ENCODE measurements at places on chromosomes 3 and 15. TPM values are rescaled to one million over a fixed set of nuclear protein-coding genes. Genes with fewer than 3 reads are reported as not detected.

CYP1A2 gene
- not detected for total RNA-seq

- no peak for DNase-seq
Measured at GRCh38 chr15:71634820-71635560, 175.4 kb upstream of the NR2E3 start.

DNA sequence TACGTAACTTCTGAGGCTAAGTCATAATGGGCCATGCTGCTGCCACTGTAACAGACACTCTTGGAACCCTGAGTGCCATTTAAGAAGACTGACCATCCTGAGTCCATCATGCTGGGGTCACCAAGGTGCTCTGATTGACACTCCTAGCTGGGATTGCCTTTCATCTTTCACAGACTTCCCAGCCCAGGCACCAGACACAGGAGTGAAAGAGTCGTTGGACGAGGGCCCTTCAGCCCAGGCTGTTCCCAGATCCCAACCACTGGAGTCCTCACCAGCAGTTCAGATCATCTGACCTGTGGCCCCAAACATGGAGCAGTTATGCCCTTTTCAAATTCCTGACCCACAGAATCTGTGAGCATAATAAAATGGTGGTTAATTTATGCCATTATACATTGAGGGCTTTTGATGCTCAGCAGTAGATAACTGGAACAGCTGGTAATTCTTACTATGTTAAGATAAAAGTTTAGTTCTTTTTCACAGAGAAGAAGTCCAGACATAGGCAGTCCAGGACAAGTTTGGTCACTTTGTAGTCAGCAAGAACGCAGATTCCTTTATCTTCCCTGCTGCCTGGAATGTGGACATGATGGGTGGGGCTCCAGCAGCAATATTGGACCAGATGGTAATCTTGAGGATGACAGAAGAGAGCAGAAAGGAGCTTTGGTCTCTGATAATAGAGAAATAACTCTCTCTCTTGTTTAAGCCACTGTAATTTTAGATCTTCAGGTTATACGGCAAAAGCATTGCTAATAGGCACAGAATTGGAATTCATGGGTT is 7.3 kb upstream of the EHD4 start:
- DNase-seq, result no peak

ZNF197 gene
- 14.9 TPM for total RNA-seq

ATP13A5 gene
- not detected for total RNA-seq

GUCA1C gene
- not detected for total RNA-seq

GRCh38 chr15:51585986-51586385 is 36.6 kb downstream of the DMXL2 start:
- no peak for DNase-seq

- no peak for DNase-seq
Measured at GRCh38 chr3:197611255-197611654, 55.5 kb upstream of the BDH1 start.

- DNase-seq, result peak; percentile 67
Measured at GRCh38 chr3:98577178-98577895, 16.1 kb downstream of the CPOX start.

DNA sequence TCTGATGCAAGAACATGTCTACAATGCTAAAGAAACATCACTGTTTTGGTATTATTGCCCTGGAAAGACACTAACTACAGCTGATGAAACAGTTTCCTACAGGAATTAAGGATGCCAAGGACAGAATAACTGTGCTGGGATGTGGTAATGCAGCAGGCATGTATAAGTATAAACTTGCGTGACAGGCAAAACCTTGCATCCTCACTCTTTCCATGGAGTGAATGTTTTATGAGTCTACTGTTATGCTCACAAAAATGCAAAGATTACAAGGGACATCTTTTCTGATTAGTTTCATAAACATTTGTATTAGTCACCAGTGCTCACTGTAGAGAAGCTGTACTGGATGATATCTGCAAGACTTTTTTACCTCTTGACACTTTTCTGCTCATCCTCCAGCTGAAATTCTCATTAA is 143.6 kb downstream of the NAALADL2 start:
- peak; percentile 99 for DNase-seq

OR5H6 gene
- total RNA-seq, result not detected

COL6A5 gene
- total RNA-seq, result not detected

DNA sequence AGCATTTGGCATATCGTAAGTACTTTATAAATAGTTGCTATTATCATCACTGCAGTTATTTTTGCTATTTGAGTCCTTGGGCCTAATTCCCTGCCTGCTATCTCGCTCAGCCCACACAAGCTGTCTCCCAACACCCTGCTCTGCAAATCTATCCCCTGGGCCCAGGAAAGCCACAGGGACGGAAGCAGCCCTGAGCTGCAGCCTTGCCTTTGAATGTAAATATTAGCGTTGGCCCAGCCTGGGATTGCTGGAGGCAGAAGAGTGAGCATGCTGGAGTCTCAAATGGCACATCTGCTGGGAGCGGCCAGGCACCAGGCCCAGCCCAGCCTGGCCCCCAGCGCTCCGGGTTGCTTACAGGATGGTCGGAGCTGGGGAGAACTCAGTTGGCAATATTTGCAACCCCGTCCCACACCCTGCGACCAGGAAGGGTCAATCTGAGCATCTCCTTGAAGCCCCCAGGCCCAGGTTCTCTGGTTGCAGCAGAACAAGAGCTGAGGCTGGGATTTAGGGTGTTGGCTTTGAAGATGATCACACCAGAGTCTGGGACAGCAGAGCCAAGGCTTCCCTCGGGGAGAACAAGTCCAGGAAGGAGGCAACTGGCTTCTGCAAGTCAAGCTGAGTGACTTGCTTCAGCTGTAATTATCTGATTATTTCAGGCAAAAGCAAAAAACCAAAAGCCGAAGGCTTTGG is 529.6 kb downstream of the SHQ1 start:
- peak; percentile 53 for DNase-seq

SLC28A1 gene
- not detected for total RNA-seq

DNA sequence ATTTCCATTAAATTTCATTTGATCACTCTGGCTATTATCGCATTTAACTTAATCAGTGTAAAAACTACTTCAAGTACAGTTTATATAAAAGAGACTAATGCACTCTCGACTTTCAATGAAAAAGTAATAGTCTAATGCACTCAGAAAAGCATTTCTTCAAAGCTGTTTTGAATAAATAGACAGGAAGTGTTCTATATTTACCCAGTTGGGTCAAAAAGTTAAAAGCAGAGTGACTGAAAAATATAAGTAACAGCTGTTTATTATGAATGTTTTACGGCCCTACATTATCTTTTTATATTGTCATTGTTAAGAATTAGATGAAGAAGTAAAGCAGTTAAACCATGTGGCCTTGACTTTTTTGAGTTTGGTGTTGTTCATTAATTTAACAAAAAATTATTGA is 391.8 kb downstream of the ZPLD1 start:
- DNase-seq, result no peak

SLC28A2 gene
- not detected for total RNA-seq

GRCh38 chr15:36961956-36962355 is 138.4 kb downstream of the MEIS2 start:
- DNase-seq, result no peak
